ENCODE measurements at places on chromosomes 5 and 9. TPM values are rescaled to one million over a fixed set of nuclear protein-coding genes. Genes with fewer than 3 reads are reported as not detected.
A peak's percentile ranks its signal among the peaks of the same experiment; 100 is the strongest.

- DNase-seq = no peak
These were observed 165.6 kb upstream of the FSTL4 start for GRCh38 chr5:133777951-133778350.

- DNase-seq = no peak
These were observed 83.8 kb upstream of the STC2 start for GRCh38 chr5:173411791-173412555.

GRCh38 chr5:73447530-73448462 is 781 bp downstream of the FOXD1 start:
- peak; percentile 30 for DNase-seq

GRCh38 chr5:124156415-124156996 is 589.9 kb downstream of the ZNF608 start:
- peak; percentile 84 for DNase-seq

GRCh38 chr9:137213160-137214060 is 7.9 kb downstream of the NDOR1 start:
- DNase-seq = no peak

DNA sequence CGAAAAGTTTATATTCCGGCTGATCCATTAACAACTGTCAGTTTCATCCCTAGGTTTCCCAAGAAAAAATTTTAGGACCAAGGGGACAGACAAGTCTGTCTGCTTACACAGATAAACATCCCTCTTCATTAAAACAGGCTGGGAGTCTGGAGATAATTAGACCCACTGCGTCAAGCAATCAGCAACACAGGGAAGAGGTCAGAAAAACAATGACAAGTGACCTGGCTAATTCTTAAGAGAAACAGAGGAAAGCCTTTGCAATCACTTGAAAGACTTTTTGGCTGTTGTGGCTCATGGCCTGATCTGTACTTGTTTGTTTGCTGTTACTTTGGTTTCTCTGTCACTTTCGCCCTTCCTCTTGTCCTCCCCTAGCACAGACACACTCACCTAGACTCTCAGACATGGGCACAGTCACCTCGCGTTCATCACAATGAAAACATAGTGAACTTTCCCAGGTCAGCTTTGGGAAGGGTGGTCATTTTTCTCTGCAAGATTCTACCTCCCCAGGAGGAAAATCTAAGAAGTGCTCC is 2.9 kb upstream of the CCDC192 start:
- no peak for DNase-seq

DNA sequence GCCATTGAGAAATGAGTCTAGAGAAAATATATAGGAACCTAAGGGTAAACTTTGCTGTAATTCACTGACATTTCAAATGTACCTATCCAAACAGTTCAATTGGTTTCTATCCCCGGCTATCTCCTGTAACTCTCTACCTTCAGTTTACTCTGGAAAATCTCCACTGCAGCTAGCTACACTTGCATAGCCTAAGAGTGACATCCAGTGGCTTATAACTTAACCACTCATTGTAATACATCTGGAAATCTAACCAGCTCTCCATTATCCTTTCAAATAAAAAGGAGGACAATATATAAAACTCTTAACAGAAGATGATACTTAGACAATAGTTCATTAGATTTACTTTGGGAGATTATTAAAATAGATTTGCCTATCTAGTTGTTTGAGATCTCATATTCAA is 35.3 kb upstream of the SPDL1 start:
- no peak for DNase-seq

GRCh38 chr5:174755106-174755505 is 30.7 kb downstream of the MSX2 start:
- DNase-seq = no peak

GRCh38 chr5:87154191-87154590 is 113.5 kb upstream of the RASA1 start:
- DNase-seq = no peak

DNA sequence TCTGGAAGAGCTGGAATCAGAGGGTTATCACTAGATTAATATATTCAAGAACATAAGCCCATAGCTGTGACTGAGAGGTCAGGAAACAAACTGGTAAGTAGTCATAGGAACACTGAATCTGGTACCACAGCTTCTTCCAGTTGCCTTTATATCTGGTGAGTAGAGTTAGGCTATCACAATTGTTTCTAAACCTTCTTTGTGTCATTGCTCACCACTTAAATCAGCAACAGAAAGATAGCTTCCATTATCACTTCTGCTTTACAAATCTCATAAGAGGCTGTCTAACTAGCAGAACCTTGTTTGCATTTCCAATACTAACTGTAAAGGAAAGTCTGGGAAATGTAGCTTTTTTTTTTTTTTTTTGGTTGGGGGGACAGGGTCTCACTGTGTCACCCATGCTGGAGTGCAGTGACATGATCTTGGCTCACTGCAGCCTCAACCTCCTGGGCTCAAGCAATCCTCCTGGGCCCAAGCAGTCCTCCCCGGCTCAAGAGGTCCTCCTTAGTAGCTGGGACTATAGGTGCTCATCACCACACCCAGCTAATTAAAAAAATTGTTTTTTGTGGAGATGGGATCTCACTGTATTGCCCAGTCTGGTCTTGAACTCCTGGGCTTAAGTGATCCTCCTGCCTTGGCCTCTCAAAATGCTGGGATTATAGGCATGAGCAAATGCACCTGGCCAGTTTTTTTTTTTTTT is 22.0 kb downstream of the CDC42SE2 start:
- no peak for DNase-seq

- no peak for DNase-seq
These were observed 8.8 kb downstream of the SLC12A7 start for GRCh38 chr5:1103093-1103492.

GRCh38 chr5:76692274-76692540 is 23.7 kb upstream of the F2R start:
- DNase-seq = no peak

DNA sequence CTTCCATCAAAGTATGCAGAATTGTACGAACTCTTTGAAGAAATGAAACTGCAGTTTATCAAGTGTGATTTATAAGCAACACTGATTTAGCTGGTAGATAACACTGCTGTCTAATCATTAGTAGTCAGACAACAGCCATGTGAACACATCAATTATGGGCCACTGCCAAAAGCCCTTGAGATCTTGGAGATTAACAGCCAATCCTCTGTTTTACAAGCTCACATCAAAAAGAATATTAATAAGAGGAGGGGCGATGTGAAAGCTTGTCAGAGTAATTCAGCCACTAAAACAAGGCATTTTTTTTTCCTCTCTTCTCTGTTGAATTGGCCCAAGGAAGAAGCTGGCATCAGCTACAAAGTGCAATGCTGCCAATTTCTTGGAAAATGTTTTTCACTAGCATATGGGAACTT is 28.1 kb downstream of the ZNF608 start:
- DNase-seq = no peak

GRCh38 chr5:16732356-16732755 is 115.6 kb upstream of the RETREG1 start:
- DNase-seq = no peak

- no peak for DNase-seq
These were observed 135.2 kb upstream of the CLINT1 start for GRCh38 chr5:157993986-157994691.

GRCh38 chr9:133449760-133450159 is 10.0 kb upstream of the CACFD1 start:
- no peak for DNase-seq

DNA sequence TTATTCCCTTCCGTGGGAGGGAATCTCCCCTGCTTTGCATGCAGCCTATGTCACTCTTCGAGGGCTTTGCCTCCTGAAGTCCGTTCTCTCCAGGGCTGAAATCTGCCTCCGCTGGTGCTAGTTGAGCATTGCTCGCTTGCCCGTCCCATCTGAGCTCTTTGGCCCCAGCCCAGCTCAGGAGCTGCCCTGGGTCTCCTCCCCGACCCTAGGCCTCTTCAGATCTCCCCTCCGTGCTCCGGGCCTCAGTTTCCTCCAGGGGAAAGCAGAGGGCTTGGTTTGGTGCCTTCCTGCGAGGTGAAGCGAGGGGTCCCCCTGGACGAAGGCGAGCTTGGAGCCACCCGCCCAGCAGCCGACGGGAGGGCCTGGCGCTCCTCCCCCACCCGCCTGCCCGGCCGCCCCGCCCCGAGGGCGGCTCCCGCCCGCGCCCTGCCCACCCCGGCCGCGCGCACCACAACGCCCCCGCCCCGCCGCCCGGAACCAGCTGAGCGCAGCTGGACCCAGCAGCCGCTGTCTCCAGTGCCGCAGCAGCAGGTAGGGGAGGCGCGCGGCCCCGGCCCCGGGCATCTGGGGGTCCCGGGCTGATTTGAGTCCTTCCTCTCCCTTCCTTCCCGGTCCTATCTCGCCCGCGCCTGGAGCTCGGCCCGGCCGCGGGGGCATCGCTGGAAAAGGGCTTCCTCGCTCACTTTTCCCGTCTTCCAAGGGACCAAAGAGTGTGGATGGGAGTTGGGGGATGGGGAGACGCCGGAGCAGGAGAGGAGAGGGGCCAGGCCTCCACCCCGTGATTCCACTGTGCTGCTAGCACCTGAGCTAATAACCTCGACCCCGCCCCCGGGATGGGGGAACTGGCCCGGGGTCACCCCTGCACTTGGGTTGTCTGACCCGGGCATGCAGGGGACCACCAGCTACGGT is at the start of gene GSN:
Gene GSN (plus strand): TSS at position 474 of the 909 bp plus-strand sequence. CDS start 33,810 bp downstream, outside the sequence.
- DNase-seq = peak; percentile 78

DNA sequence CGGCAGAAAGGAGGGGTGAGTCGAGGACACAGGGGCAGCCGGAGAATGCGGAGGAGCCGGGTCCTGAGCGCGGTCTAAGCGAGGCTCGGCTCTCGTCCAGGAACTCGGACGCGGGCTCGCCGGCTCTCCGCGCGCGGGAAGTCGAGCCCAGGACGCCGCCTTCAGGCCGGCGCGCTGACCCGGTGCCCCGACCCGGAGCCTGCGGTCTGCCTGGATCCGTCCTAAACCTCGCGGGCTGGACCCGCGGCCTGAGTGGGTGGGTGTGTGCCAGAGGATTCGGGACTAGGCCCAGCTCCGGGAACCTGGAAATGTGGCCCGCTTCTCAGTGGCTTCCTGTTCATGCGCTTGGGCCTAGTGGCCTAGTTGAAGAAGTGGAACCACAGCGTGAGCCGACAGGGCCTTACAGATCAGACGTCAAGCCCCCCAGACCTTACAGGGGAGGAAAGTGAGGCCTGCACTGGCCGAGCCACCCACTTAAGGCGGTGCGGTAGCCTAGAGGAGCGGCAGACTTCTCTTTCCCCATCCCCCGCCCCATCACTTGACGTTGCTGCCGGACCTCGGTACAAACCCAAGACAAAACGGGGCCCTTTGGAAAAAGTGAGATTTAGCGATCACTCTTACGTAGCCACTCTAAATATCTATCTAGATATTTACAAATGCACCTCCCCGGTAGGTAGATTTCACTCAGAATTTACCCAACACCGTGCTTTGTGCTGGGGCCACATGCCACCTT is 1.2 kb downstream of the CDKN2B-AS1 start:
- DNase-seq = peak; percentile 31

DNA sequence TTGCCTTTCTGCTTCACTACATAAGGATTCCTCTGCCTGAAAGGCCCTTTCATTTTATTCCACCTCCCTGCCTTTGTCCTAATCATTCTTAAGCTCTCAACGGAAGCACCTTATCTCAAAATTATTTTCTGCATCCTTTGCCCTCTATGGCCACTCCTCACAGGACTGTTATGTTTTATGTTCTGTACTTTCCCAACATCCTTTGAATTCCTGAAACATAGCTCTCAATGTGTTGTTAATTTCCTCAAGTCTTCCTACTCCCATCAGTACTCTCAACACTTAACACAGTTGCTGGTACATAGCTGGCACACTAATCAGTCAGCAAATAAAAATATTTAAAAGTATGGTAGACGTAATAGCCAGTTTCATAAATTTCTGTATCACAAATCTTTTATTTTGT is 193.0 kb downstream of the RFX3 start:
- no peak for DNase-seq

DNA sequence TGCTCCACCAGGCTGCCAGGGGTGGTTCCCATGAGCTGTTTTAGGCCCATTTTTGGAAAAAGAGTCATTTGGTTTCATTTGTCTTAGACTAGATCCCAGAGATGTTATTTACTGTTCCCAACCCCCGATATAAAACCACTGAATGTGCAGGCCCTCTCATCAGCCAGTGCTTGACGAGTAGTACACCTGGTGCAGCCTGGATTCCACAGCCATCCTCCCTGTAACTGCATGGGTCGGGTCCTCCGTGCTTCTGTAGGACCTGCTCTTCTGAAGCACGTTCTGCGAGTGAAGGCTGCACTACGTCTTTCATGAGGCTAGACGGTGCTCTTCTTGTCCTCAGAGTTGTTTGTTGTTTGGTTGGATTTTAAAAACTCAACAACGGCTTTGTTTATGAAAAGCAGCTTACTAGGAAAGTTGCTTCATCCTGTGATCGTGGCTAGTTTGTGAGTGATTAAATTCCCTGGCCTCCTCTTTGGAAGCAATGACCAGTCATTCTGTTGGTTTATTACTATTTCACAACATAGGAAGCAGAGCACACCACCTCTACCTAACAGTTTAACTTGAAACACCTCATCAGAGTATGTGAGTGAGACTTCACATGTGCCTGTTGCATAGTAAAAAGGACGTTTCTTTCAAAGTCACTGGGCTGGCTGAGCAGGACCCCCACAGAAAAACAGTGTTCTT is 135.2 kb downstream of the AOPEP start:
- DNase-seq = no peak

DNA sequence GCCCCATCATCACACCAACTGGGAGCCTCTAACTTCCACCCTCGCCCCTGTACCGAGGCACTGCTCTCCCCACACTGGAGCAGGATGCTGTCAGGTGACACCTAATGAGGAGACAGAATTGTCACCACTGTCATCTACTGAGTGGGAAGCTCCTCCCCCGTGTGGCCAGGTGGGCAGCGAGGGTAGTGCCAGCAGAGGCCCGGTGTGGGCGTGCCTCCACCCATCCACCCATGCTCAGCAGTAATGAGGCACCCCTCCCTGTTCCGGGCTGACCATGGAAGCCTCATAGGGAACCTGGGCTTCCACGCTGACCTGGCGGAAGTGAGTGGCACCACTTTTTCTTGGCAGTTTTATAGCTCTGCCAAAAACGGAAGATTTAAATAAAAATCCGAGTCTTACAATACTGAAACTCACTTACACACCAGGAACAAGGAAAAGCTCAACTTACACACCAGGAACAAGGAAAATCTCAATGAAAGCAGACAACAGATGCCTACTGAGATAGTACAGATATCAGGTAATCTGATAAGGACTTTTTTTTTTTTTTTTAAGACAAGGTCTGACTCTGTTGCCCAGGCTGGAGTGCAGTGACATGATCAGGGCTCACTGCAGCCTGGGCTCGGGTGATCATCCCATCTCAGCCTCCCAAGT is 30.6 kb upstream of the ASS1 start:
- DNase-seq = no peak

DNA sequence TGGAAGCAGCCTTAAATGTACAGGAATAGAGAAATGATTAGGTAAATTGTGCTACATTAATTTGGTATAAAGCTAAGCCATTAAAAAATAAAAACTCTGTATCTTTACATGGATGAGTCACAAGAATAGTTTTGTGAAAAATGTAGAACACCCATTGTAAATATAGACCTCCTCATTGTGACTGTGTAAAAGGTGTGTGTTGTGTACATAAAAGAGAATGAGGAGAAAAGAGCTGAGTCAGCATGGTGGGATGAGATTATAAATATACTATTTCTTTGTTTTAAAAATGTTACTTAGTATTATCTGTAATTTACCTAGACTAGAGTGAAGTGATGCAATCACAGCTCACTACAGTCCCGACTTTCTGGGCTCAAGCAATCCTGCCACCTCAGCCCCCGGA is 250.5 kb downstream of the KIAA0825 start:
- no peak for DNase-seq

Gene PTCH1
- polyA plus RNA-seq = 72.8 TPM

Gene FBP2
- polyA plus RNA-seq = 1.2 TPM

Gene ANGPTL2
- 29.3 TPM for polyA plus RNA-seq

Gene MORN5
- polyA plus RNA-seq = 4.6 TPM

Gene KIF4B
- polyA plus RNA-seq = 0.40 TPM

Gene IFNA13
- polyA plus RNA-seq = not detected

Gene NR5A1
- polyA plus RNA-seq = not detected

Gene IL9
- polyA plus RNA-seq = not detected

Gene NMUR2
- 1.0 TPM for polyA plus RNA-seq

Gene SPINK5
- 0.56 TPM for polyA plus RNA-seq
